ENCODE measurements at places on chromosomes 5 and 9.

- DNase-seq, result no peak
These were observed 281.4 kb downstream of the DMRT2 start for GRCh38 chr9:1331546-1332038.

GRCh38 chr9:77166193-77166592, 11.1 kb upstream of the VPS13A start:
- no peak for DNase-seq

DNA sequence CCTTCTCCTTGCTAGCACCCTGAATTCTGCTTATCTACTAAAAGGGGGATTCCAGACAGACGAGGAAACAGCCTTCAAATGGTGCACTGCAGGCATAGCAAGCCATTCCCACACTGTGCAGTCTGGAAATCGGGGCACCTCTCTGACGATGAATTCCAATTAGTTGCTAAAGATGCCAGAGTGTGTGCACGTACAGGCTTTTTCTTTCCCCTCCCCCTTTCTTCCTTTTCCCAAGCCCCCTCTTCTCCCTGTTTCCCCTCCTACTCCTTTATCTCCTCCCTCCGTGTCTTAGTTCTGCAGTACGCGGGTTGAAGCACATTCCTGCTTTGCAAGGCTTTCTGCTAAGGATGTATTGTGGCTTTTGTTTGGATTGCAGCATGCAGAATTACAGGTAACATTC, at the start of gene GPR21:
Gene GPR21 (plus strand): TSS at position 316 of the 400 bp plus-strand sequence. CDS start 900 bp downstream, outside the sequence.
- DNase-seq, result no peak

DNA sequence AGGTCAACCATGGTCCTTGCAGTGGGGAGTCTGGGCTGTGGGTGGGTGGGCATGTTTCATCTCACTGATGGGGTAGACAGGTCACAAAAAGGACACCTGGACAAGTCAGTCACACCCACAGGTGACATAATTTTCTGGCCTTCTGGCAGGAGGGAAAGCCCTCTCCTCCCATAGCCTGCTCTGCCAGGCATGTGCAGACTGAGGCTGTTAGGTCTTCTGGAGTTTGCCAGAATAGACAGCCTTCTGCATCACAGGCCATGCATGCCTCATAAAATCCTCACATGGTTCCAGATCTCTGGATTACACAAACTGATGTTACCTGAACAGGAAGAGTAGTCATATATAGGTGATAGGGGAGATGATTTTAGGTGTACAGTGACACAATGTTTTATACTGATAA, 49.1 kb downstream of the ARHGAP26 start:
- no peak for DNase-seq

DNA sequence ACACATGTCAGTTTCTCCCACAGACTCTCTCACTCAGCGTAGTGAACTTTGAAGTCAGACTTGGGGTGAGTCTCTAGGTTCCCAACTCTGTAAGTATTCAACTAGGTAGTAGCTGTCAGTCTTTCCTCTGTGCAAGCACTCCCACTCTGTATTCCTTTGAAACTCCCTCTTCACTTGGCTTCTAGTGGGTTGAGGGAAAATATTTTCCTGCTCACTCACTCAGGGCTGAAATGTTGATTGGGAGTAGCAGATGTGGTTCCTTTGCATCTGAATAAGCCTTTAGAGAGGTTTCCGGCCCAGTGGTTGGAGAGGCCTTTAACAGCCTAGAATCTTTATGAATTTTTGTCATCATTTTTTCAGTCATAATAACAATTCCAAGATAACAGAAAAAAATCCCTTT, 18.1 kb upstream of the ARRDC3 start:
- no peak for DNase-seq

- DNase-seq, result no peak
These were observed 285.5 kb upstream of the MAP3K1 start for GRCh38 chr5:56529666-56530430.

All from NCI-H187 treated with DMSO at 0.1 percent for 48 hours (cell line).